ENCODE measurements at places on chromosomes 6 and 20.
A peak's percentile ranks its signal among the peaks of the same experiment; 100 is the strongest.

GRCh38 chr6:39040080-39040673 is 8.4 kb upstream of the GLP1R start:
- no peaks in the 10 kb centered on the region for H3K36me3 ChIP-seq
- no peaks in the 10 kb centered on the region for H3K27me3 ChIP-seq
- no peak overlapping the region for H3K27ac ChIP-seq
- no peaks in the 10 kb centered on the region for H3K4me1 ChIP-seq
- no peak overlapping the region for H3K4me3 ChIP-seq
- DNase-seq, result no peak

- H3K4me3 ChIP-seq, result no peak overlapping the region
- H3K36me3 ChIP-seq, result no peaks in the 10 kb centered on the region
- H3K27ac ChIP-seq, result no peak overlapping the region
- H3K4me1 ChIP-seq, result peaks cover 9% of the 10 kb centered on the region
These were observed 87.1 kb downstream of the BACH2 start for GRCh38 chr6:90209527-90209926.

GRCh38 chr20:53036992-53037391 is 64.8 kb downstream of the TSHZ2 start:
- no peak for DNase-seq
- peaks cover 20% of the 10 kb centered on the region for H3K4me1 ChIP-seq
- H3K36me3 ChIP-seq, result no peaks in the 10 kb centered on the region

- H3K36me3 ChIP-seq, result no peaks in the 10 kb centered on the region
- H3K27ac ChIP-seq, result no peak within 1 kb of the TSS
- no peak for DNase-seq
- H3K27me3 ChIP-seq, result peaks cover 10% of the 10 kb centered on the region
These were observed at the start of gene COL11A2 for GRCh38 chr6:33192105-33192646. Gene COL11A2 (minus strand): TSS chr6:33192467. CDS start chr6:33192240, 227 bp downstream.

DNA sequence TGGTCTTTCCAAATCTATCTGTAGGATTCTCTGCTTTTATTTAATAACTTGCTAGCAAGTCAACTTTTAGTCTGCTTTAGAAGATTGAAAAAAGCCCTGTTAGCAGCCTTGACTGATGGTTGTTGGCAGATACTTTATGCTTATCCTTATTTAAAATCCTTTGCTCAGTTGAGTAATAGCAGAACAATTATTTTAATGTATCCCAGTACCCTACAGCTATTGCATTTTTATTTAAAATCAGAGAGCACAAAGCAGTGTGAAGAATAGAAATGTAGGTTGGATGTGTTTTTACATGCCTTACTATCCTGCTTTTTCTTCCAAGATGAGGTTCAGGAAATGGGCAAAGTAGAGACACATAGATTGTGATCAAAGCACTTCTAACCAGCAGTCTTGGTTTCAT is 147.1 kb upstream of the LAMP5 start:
- no peak overlapping the region for H3K27ac ChIP-seq
- H3K4me1 ChIP-seq, result no peaks in the 10 kb centered on the region
- H3K4me3 ChIP-seq, result no peak overlapping the region
- no peaks in the 10 kb centered on the region for H3K27me3 ChIP-seq
- no peaks in the 10 kb centered on the region for H3K36me3 ChIP-seq

DNA sequence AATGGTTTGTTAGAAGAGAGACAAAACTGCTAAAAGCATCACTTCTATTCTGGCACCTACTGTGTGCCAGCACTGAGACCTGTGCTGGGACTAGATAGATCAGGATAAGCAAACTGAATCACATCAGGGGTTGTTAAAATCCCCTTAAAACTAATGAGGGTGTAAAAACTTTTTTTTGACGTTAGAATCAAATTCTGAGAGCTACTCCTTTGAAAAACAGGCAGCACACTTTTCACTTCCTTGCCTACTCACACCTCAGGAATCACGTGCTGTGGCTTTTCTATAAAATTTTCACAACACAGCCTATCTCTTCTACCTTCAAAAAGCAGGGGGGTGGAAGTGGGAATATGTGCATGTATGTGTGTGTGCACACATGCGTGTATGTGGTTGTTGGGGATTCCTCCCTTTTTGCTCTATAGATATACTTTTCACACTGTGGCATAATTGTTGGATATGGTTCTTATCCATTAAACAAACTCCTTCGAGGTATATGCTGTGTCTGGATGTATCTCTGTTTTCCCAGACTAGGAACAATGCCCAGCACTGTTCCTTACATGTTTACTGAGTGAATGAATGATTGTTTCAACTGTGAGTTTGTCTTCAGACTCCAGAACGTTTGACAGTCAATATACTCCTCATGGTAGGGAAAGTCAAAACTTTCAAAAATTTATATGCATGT is 105.4 kb downstream of the FYN start:
- no peak overlapping the region for H3K4me3 ChIP-seq
- no peak overlapping the region for H3K27ac ChIP-seq
- no peak for DNase-seq
- H3K4me1 ChIP-seq, result peaks cover 22% of the 10 kb centered on the region

DNA sequence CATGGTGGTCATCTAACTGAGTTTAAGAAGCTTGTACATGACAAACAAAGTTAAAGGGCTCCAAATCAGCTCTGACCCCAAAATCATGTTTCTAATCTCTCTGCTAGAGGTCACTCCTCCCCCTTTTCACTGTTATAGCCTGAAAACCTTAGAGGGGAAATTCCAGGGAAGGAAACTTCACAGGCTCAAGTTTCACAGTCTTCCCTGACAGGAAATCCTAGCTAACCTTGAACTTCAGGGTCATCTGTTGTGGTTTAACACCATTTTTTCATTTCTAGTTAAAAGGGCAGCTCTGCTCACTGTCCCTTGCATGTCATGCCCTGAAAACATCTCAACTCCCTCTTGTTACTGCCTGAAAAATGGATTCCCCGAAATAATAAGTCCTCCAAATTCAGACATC is 104.4 kb upstream of the BMP2 start:
- no peak overlapping the region for H3K4me3 ChIP-seq
- peak; percentile 57 for DNase-seq
- no peaks in the 10 kb centered on the region for H3K36me3 ChIP-seq
- H3K4me1 ChIP-seq, result peaks cover 19% of the 10 kb centered on the region
- H3K27me3 ChIP-seq, result no peaks in the 10 kb centered on the region

GRCh38 chr20:39356908-39357307 is 394.8 kb downstream of the DHX35 start:
- no peak overlapping the region for H3K4me3 ChIP-seq
- H3K4me1 ChIP-seq, result peaks cover 6% of the 10 kb centered on the region
- no peak for DNase-seq
- H3K27ac ChIP-seq, result no peak overlapping the region
- H3K27me3 ChIP-seq, result no peaks in the 10 kb centered on the region
- no peaks in the 10 kb centered on the region for H3K36me3 ChIP-seq

GRCh38 chr6:1335367-1336037 is 23.6 kb downstream of the FOXQ1 start:
- no peaks in the 10 kb centered on the region for H3K36me3 ChIP-seq
- no peaks in the 10 kb centered on the region for H3K4me1 ChIP-seq
- H3K27ac ChIP-seq, result no peak overlapping the region
- H3K4me3 ChIP-seq, result no peak overlapping the region

GRCh38 chr6:169082093-169082492 is 171.6 kb downstream of the THBS2 start:
- no peaks in the 10 kb centered on the region for H3K4me1 ChIP-seq
- no peaks in the 10 kb centered on the region for H3K27me3 ChIP-seq
- no peaks in the 10 kb centered on the region for H3K36me3 ChIP-seq
- H3K27ac ChIP-seq, result no peak overlapping the region
- no peak for DNase-seq
- H3K4me3 ChIP-seq, result no peak overlapping the region

- H3K27ac ChIP-seq, result no peak overlapping the region
- DNase-seq, result no peak
- H3K36me3 ChIP-seq, result no peaks in the 10 kb centered on the region
- H3K4me3 ChIP-seq, result no peak overlapping the region
These were observed 341.2 kb downstream of the SAMD5 start for GRCh38 chr6:147849401-147850330.

- no peaks in the 10 kb centered on the region for H3K36me3 ChIP-seq
- no peak overlapping the region for H3K27ac ChIP-seq
- H3K4me3 ChIP-seq, result no peak overlapping the region
- no peaks in the 10 kb centered on the region for H3K4me1 ChIP-seq
These were observed 164.9 kb upstream of the SASH1 start for GRCh38 chr6:148177589-148178233.

DNA sequence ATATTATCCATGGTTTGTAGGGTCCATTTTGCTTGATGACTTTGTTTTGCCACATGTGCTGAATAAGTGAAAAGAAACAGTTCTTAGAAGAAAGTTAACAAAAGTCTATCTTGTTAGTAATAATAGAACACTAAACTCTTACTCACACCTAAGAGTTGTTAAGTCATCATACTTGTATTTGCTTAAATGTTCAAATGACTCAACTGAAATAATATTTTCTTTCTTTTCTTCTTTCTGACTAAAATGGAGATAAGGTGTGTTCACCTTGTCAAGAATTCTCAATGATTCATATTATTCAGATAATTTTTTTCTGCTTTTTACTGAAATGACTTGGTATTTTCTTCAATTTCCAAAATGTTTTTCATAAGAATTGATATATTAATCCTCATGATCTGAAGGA is 327.2 kb downstream of the HTR1B start:
- no peak overlapping the region for H3K27ac ChIP-seq
- H3K4me1 ChIP-seq, result no peaks in the 10 kb centered on the region
- H3K27me3 ChIP-seq, result no peaks in the 10 kb centered on the region
- no peak overlapping the region for H3K4me3 ChIP-seq
- no peaks in the 10 kb centered on the region for H3K36me3 ChIP-seq

DNA sequence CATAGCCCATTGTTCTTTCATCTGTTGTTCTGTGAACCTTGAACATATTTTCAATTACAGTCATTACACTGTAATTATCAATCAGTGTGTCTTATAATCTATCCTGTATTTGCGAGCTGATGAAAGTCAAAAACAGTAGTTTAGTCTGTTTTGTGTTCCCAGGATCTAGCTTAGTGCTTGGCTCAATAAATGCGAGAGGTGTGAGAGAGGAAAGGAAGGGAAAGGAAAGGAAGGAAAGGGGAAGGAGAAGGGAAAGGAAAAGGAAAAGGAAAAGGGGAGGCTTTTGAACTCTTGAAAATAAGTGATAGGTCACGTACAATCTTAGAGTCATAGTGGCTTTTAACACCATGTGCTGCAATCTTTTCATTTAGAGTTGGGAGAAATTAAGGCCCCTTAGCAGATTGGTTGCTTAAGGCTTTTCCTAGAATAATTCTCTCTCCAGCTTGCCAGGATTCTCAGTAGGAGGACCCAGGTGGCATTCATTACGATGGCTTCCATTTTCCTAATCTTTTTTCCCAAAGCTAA is 433.8 kb upstream of the PLCB4 start:
- DNase-seq, result no peak
- H3K4me3 ChIP-seq, result no peak overlapping the region
- no peaks in the 10 kb centered on the region for H3K4me1 ChIP-seq

GRCh38 chr6:150813319-150813992 is 52.0 kb upstream of the MTHFD1L start:
- no peak overlapping the region for H3K4me3 ChIP-seq
- H3K27ac ChIP-seq, result no peak overlapping the region
- no peaks in the 10 kb centered on the region for H3K27me3 ChIP-seq
- DNase-seq, result no peak
- H3K36me3 ChIP-seq, result no peaks in the 10 kb centered on the region

DNA sequence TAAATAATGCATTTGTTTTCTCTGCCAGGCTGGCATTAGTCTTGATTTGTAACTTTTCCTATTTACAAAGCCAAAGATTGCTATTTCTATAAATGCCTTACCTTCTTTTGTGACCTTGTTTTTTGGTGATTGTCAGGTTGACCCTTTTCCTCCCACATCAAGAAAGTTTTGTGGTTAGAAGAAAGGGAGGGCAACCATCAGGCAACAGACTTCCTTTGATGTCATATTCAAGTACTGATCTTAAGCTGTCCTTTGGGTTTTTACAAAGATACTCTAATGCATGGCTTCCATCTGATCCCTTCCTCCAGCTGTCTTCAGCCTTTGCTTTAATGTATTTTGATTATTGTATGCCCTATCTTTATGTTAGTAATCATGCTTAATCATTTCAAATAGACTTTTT is 23.9 kb downstream of the RNF217 start:
- no peaks in the 10 kb centered on the region for H3K4me1 ChIP-seq
- H3K4me3 ChIP-seq, result no peak overlapping the region
- H3K27ac ChIP-seq, result no peak overlapping the region
- H3K27me3 ChIP-seq, result no peaks in the 10 kb centered on the region
- no peak for DNase-seq

- H3K27me3 ChIP-seq, result peaks cover 97% of the 10 kb centered on the region
- H3K4me3 ChIP-seq, result no peak overlapping the region
- no peaks in the 10 kb centered on the region for H3K36me3 ChIP-seq
- DNase-seq, result no peak
- peaks cover 6% of the 10 kb centered on the region for H3K4me1 ChIP-seq
These were observed 156.0 kb downstream of the CEBPB start for GRCh38 chr20:50346374-50347283.

DNA sequence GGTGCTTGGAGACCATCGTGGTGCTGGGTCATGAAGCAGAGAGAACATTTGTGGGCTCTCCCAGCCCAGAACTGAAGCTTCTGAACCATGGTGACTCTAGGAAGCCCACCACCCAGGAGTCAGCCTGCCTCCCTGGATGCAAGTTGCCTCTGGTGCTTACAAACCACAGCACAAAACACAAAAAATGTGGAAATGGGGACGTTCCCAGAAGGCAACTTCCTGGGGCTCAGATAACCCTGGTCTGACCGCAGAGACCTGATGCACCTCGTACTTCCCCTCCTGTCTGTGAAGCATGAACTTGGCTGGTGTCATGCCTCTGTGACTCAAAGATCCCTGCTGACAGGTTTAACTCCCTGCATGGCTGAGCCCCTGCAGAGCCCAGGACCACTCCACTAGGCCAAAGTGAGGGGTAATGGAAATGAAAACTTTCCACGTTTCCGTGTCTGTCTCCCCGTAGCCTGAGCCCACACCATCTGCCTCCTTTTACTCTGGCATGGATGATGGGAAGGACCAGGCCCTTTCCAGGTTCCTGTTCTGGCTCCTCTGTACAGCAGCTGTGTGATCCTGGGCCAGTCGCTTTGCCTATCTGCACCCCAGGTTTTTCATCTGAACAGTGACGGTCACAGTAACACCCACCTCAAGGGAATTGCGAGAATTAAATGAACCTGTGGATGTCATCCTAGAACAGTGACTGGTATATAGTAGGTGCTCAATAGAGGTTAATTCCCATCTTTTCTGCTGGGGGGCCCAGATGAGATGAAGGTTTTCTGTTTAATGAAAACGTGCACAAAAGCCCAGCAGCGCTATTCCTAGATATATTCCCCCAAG is 57.7 kb downstream of the PPP1R16B start:
- no peaks in the 10 kb centered on the region for H3K27me3 ChIP-seq
- H3K36me3 ChIP-seq, result peaks cover 7% of the 10 kb centered on the region
- peaks cover 35% of the 10 kb centered on the region for H3K4me1 ChIP-seq
- DNase-seq, result no peak

- H3K27ac ChIP-seq, result no peak overlapping the region
- H3K4me1 ChIP-seq, result no peaks in the 10 kb centered on the region
- H3K4me3 ChIP-seq, result no peak overlapping the region
- H3K36me3 ChIP-seq, result no peaks in the 10 kb centered on the region
- no peak for DNase-seq
These were observed 317.5 kb upstream of the MARCKS start for GRCh38 chr6:113539623-113540022.
